ENCODE measurements at places on chromosomes 5 and 9. TPM values are rescaled to one million over a fixed set of nuclear protein-coding genes. Genes with fewer than 3 reads are reported as not detected.

PPP6C gene
- total RNA-seq: 34.6 TPM

FAT2 gene
- total RNA-seq: 0.48 TPM

OR13D1 gene
- not detected for total RNA-seq

PRRT1B gene
- not detected for total RNA-seq
